SK-N-SH (cell line): ENCODE measurements at places on chromosomes 16 and 17.

GRCh38 chr17:79246225-79247190 is 171.9 kb downstream of the ENGASE start:
- DNase-seq, result peak; percentile 84

DNA sequence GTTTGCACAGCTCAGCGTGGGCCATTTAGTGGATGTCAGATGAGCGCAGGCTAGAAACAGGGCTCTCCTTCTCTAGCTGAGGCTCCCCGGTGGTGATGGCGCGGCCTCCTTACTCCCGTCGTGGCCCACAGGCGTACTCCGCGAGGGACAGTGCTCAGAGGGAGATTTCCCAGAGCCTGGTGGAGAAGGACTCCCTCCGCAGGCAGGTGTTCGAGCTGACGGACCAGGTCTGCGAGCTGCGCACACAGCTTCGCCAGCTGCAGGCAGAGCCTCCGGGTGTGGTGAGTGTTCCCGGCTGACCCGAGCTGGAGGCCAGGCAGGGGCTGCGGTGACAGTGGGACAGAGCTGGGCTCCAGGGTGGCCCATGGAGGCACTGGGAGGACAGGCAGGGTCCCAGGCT is 21.4 kb downstream of the CARD14 start:
- DNase-seq, result no peak

DNA sequence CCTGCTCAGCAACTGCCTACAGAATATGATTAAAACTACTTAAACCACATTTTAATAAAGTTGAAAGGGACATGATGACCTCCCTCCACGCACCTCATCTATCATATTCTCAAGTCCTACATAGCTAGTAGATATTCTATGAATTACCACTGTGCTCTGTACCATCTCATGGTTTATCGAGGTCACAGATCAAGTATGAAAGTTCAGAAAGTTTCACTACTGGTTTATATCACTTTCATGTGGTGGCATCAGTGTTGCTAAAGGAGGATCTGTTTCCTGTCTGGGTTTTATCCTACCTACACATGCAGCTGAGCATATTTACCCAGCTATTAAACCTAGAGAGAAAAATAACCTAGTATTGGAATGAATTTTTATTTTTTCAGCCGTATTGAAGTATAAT is 214.9 kb upstream of the MON1B start:
- no peak for DNase-seq

DNA sequence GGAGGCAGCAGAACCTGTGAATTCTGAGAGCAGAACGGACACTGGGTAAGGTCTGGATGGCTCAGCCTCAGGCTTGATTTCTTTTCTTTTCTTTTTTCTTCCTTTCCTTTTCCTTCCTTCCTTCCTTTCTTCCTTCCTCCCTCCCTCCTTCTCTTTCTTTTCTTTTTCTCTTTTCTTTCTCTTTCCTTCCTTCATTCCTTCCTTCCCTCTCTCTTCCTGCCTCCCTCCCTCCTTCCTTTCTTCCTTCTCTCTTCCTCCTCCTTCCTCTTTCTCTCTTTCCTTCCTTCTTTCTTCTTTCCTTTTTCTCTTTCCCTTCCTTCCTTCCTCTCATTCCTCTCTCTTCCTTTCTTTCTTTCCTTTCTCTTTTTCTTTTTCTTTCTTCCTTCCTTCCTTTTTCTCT is 38.0 kb downstream of the OR3A1 start:
- DNase-seq, result no peak

DNA sequence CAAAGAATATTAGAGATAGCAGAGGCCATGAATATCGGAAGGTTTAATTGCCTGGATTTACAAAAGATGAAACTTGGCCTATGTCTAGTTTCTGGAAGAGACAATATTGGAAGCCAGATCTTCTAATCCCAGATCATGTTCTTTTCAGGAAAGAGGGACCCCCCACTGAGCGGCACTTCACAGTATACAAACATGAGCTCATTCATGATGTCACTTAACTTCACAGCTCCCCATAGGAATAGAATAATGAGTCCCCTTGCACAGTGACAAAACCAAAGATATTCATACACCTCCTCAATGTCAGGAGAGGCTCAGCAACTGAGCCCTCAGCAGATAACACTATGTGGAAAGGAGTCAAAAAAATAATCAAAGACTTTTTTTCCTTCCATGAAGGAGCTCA is 147.5 kb downstream of the CDH11 start:
- no peak for DNase-seq

- DNase-seq, result no peak
These were observed 1021.4 kb downstream of the CDH8 start for GRCh38 chr16:61014869-61015268.

DNA sequence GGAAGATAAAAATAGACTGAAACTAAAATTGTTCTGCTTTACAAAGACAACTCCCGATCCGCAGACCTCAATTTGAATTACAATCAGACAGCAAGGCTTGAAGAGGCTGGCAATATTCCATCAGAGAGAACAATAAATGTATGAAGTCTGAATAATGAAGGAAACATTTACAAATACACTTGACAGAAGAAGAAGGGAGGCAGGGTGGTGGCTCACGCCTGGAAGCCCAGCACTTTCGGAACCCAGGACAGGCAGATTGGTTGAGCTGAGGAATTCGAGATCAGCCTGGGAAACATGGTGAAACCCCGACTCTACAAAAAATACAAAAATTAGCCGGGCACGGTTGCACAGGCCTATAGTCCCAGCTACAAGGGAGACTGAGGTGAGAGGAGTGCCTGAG is 14.6 kb downstream of the ODF4 start:
- no peak for DNase-seq

DNA sequence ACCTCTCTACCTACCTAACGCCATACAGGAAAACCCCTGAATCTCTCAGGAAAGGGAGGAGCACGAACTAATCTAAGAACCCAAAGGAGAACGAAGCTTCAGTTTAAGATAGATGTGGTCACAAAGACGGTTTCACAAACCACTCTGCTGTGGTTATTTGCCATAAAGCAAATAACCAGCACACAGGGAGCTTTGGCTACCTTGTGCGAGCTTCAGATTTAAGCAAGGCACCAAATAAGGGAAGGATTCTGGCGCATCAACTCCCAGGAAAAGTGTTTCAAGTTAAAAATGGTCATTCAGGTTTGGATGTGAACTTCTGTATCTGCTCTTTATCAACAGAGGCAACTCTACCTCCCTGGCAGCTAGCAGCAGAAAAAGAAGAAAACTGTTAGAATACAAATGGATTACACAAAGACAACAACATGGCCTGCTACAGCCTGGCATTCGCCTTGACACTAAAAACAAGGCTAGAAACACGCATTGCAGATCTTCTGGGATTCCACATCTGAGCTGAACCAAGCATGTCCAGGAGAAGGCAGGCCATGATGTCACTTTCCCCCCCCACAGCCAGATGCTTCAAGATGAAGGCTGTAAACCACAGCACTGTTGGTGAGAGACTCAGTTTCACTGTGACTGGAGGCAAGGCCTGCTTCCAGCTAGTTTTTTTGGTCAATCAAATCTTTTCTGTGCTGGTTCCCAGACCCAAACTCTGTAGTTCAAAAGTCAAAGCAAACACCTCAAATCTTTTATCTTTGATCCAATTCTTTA is 43.6 kb downstream of the SMG6 start:
- no peak for DNase-seq

DNA sequence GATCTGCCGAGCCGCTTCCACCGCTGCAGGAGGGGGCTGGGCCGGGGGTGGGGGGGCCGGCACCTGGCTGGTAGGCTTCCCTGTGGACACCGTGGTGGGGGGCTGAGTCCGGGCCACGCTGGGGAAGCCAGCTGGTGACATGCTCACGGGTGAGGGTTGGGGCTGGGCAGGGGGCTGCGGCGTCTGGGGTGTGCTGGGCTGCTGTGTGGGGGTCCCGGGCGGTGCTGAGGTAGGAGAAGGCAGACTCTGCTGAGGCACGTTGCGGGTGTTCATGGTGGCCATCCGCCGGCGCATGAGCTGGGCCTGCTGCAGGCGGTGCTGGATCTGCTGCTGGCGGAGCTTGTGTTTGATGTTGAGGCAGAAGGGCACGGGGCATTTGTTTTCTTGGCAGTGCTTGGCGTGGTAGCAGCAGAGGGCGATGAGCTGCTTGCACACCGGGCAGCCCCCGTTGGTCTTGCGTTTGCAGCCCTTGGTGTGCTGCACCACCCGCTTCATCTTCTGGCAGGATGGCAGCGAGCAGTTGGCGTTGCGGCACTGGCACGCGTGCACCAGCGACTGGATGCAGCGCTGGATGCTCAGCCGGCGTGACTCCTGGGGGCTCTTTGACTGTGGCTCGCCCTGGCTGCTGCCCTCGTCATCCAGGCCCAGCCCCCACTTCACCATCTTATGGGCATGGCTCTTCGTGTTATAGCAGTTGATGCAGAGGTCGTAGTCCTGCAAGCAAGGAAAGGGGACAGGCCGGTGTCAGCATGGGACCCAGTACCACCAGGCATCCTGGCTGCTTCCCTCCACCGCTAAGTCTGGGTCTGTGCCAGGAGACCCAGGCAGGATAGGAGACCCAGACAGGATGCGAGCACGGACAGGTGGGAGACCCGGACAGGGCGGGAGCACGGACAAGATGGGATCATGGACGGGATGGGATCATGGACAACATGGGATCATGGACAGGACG is 12.1 kb upstream of the TRAP1 start:
- no peak for DNase-seq

DNA sequence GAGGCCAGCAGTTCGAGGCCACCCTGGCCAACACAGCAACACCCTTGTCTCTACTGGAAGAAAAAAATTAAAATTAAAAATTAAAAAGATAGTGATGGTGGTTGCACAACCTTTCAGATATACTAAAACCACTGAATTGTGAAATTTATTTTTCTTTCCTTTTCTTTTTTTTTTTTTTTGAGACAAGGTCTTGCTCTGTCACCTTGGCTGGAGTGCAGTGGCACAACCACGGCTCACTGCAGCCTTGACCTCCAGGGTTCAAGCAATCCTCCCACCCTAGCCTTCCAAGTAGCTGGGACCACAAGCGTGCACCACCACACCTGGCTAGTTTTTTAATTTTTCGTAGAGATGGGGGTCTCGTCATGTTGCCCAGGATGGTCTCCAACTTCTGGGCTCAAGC is 254.4 kb downstream of the SLC39A11 start:
- no peak for DNase-seq

DNA sequence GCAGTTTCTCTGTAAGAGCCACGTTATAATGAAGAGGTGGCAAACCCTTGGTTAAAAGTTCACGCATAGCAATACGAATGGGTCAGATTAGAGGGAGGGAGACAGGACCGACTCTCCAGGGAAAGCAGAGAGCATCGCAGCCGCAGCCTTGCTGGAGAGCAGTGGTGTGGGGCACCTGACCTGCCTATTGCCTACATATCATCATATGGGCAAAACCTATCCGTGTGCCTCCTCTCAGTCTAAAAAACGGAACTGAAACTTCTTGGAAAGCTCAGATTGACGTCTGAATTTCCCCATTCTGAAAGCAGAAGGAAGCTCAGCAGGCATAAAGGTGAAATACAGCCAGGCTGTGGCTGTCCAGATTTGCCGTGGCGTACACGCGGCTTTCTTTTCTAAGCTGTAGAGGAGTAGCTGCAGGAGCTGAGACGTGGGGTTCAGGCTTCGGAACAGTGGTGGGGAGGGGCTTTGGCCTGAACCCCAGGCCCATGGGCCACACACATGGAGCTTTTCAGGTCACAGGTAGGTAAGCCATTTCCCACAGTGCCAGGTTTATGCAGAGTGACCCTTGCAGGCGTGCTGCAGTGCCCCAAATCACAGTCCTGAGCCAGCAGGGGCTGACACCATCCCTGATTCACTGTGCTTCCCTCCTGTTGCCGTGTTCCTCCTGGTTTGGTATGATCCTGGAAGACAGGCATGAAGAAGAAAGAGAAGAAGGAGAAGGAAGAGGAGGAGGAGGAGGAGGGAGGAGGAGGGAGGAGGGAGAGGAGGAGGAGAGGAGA is 41.6 kb upstream of the TNRC6C start:
- DNase-seq, result no peak

DNA sequence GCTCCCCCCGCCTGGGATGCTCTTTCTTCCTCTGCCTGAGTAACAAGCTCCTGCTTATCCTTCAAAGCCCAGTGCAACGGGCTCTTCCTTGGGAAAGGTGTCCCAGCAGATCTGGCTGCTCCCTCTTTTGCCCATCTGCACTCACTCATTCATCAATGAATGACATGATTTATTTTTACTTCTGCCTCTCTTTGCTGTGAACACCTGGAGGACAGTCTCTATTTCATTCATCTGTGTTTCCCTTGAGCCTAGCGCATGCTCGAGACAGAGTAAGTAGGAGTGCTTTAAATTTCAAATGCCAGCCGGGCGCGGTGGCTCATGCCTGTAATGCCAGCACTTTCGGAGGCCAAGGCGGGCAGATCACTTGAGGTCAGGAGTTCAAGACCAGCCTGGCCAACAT is 22.0 kb upstream of the GINS2 start:
- DNase-seq, result no peak

DNA sequence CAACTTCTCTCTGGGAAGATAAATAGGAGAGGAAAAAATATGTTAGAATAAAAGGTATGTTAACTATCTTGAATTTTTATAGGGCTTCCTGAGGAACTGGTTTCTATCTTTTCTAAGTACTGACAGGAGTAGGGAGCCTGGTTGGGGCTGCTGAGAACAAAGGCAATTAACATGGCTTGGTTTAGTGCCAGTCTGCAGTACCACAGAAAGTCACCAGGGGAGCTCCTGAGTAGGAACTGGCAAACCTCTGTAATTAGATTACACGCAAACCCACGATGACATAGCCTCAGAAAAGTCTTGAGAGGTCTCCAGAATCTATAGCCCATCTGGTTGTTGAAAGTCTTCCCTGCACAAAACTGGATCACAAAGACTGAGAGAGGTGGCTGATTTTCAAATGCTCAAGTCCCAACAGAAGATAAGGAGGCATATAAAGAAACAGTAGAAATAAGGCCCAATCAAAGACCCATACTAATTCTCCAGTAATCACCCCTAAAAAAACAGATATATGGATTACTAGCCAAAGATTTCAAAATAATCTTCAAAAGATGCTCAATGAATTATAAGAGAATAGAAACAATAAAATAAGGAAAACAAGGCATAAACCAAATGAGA is 11.7 kb upstream of the CNTNAP4 start:
- peak; percentile 10 for DNase-seq

DNA sequence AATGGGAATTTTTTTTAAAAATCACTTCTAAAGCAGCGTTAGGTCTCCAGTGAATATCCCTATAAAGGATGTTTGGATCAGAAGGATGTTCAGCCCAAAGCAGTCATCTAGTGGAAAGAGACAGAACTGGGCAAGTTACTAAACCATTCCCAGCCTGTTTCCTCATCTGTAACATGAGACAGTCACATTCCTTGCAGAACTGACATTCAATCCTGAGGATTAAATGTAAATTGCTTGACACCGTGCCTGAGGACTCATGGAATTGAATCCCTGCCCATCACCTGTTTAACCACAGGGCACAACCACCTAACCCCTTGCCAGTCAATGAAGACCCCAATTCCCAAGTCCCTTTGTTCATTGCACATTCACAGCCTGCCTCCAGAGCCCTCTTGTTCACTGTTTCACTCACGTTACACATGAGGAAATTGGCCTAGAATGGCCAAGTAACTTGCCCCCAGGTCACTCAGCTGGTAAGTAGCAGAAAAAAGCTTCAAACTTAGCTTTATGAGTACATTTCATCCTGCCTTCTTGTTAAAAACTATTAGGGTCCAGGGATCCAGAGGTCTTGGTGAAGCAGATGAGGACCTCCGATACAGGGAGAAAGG is 1.4 kb downstream of the CMTM2 start:
- DNase-seq, result no peak

- DNase-seq, result no peak
These were observed 39.0 kb downstream of the NLRP1 start for GRCh38 chr17:5545051-5545987.
